Stimulated activated CD8-positive, alpha-beta memory T cell treated with anti-CD3 and anti-CD28 coated beads, Interleukin-4, amount 100 ng/mL, for 4 hours (primary cell): ENCODE measurements at places on chromosomes 5 and 9.

- DNase-seq: no peak
Observed at GRCh38 chr5:118548761-118549720, 439.3 kb downstream of the DTWD2 start.

GRCh38 chr5:163506095-163506457, 657 bp downstream of the MAT2B start:
- DNase-seq: no peak

- DNase-seq: no peak
Observed at GRCh38 chr9:2628919-2629318, 7.3 kb downstream of the VLDLR start.

- DNase-seq: no peak
Observed at GRCh38 chr5:171592076-171592475, 172.6 kb downstream of the FGF18 start.

DNA sequence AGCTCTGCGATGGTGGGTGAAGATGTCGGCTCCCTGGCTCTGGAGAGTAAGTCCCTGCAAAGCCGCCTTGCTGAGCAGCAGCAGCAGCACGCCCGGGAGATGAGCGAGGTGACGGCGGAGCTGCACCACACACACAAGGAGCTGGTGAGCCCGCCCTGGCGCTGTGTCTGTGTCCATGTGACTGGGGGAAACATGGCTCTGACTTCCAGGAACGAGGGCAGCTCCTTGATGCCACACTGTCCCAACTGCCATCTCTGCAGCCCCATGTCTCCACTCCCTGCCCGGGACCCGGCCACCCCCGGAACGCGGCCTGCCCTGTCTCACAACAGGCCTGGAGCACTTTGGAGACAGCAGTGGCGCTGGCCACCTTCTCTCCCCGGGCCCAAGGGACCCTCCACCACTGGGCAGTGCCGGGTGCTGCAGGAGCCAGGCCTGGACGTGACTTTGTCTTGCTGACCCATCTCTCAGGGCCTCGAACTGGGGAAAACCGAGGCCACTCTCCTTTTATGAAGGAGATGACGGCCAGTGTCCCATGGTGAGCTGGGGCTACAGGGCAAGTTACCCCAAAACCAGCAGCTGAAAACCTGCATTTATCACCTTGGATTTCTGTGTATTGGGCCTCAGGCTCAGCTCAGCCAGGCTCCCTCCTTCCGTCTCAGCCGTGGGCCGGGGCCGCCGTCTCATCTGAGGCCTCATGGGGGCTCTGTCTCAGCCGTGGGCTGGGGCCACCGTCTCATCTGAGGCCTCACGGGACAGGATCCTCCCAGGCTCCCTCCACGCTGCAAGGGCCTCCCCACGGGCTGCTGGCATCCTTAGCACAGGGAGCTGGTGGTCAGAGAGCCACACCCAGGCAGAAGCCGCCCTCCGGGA, 28.6 kb downstream of the CEP72 start:
- no peak for DNase-seq

- peak; percentile 64 for DNase-seq
Observed at GRCh38 chr9:95462249-95463147, 54.3 kb downstream of the PTCH1 start.

GRCh38 chr5:131379723-131380122, 115.9 kb downstream of the CDC42SE2 start:
- DNase-seq: peak; percentile 62

DNA sequence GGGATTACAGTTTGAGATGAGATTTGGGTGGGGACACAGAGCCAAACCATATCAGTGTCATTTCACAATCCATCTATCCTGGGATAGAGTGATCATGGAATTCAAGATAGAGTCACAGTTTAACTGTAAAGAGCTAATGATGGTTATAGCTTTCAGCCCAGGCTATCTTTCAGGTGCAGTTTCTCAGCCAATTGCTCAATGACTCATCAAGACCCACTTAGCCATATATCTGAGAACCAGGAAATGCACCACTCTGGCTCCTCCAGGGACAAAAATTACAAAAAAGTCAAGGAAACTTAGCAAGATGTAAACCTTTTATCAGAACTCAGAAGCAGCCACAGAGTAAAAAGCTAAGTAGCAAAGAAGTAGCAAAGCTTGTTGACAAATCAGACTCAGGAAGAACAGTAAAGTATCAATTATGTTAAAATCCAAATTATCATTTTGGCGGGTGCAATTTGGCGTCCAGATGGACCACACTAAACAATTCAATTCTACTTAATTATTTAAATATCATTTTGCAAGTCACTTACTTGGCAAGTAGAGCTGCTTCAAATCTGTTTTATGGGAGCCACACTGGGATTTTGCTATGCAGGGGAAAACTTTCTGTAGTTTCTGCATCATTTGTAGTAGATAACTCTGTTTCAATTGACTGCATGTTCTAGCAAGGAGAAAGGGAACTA, 169.4 kb downstream of the TLE1 start:
- DNase-seq: no peak

- DNase-seq: no peak
Observed at GRCh38 chr5:106418196-106418595, 1252.5 kb downstream of the EFNA5 start.

GRCh38 chr9:34380511-34381315, 4.0 kb upstream of the MYORG start:
- DNase-seq: no peak

- DNase-seq: no peak
Observed at GRCh38 chr5:58455066-58455465, 4.8 kb downstream of the PLK2 start.

DNA sequence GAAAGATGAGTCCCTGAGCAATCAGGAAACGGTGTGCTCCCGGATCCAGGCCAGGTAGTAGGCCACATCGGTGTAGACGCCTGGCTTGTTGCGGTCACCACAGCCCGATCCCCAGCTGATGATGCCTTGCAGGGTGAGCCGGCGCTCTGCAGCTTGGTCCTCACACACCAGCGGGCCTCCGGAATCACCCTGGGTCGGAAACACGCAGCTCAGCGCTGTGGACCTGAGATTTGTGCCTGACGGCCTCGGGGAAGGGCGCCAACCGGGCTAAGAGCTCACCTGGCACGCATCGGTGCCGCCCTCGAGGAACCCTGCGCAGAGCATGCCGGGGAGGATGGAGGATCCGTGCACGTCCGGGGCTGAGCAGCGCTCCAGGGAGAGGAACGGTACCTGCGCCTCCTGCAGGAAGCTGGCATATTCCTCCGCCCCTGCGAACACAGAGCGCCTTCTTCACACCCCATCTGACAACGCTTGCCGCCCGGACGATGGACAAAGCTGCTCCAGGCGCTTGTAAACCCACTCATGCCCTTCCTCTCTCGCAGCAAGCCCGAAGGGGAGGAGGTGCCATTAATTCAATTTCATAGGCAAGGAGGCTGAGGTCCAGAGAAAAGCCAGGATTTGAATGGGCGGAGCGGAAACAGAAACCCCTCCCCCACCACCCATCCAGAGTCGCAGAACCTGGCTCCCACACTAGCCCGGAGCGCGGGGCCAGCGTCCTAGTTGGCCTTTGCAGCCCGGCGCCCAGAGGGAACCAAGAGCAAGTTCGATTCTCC, 2.0 kb upstream of the PFN3 start:
- DNase-seq: no peak

GRCh38 chr5:80114860-80115259, 79.7 kb downstream of the THBS4 start:
- no peak for DNase-seq

DNA sequence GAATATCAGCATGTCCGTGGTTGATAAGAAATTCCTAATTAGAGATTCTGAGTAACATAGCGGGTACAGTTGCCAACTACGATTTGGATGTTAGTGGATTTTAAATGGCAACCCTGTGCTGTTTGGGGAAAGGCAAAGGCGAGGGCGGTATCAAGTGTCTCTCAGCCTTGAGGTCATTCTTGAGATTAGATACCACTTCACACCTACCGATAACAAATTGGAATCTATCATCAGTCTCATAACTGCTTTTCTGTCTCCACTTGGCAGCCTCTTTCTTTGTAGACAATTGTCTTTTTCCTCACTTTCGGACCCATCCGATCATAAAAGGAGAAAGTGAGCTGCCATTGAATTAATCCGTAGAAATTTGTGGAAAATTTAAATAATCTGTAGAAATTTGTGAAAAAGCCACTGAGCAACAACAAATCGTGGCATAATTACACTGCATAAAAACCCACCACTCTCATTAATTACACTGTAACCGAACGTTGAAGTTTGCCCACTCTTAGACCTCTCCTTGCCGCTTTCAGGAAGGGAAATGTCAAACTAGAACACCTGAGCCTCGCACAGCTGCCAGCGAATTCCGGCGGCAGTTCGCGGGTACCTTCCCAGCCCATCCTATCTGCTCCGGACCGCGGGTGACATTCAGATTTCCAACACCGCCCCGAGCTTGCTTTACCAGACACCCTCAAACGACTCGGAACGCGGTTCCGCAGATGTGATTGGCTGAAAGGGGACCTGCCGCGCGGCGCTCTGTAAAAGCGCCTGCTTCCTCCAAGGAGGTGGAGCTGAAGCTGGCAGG, 849 bp upstream of the RGMB start:
- DNase-seq: no peak

GRCh38 chr5:27130587-27130986, 92.2 kb upstream of the CDH9 start:
- no peak for DNase-seq

DNA sequence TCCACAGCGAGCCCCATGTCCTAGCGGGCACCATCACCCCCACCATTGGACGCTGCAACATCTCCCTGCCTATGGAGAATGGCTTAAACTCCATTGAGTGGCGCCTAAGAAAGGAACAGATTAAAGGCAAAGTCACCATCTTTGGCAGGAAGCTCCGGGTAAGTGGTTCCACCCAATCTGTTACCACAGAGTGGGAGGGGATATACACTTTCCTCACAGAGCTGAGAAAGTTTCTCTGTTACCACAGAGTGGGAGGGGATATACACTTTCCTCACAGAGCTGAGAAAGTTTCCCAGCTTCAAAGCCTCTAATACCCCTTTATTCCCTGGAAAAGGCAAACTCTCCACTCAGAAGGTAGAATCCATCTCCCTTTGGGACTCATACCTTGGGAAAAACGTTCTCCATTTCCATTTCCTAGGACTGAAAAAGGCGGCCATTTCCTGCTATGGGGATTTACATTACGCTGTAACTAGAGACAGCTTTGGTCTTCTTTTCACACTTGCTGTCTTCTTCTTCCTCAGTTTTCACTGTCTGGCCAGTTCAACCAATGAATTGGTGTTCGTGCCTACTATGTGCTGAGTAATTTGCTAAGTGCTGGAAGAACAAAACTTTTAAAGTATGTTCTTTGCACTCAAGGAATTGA, 63.4 kb upstream of the WWC1 start:
- DNase-seq: no peak

- no peak for DNase-seq
Observed at GRCh38 chr9:136572828-136573625, 27.2 kb upstream of the NOTCH1 start.

GRCh38 chr5:133353741-133354140, 258.6 kb downstream of the FSTL4 start:
- no peak for DNase-seq

DNA sequence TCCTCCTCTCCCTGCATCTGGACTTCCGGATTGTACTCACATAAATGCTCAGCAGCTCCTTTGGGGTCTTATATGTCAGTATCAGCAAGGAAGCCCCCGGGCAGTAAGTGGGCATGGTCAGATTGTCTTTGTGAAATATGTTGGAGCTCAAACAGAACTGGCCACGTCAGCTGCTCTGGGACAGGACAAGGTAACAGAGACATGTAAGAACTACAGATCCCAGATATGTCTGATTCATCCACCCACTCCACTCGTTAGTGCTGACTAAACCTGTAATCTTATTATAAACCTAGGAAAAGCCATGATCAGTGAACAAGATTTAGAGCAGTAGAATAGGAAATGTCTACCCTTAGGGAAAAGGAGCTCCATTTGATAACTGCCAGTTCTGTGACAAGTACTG, 561.8 kb downstream of the CETN3 start:
- no peak for DNase-seq

DNA sequence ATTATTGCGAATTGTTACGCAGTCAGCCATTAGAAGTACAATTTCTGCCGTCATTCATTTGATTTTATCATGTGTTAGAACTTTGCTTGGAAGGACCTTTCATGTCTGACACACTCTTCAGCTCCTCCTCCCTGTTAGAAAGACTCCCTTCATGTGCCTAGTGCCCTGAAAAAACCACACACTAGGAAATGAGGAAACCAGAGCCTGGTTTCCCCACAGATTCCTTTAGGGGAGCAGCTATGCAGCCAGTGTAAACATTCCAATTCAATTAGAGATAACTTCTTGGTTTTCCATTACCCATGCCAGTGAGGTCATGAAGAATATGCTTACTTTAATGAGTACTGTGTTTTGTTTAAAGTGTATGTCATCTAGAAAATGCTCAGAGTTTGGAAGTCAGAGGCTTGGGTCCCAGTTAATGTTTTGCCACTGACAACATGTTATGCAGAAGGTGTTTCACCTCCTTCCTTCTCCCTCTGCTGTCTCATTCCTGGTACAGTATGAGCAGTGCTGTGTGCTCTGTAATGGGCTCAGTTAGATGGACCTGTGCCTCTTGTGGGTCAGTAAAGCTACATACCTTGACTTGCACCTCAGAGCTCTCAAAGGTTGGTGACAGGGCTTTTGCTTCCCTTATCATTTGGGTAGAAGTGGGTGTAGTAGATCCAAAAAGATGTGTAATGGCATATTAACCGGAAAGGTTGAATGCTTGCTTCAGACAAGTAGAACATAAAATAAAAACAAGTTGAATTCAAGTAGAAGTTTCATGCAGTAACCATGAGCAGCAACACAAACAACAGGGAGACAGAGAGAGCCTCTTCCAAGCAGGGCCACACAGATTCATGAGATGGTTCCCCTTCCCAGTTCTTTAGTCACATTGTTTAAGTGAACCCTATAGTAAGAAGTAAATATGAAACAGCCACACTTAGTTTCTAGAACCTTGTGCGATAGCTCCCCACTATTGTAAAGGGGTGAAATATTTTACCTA, 52.6 kb upstream of the TNFAIP8 start:
- no peak for DNase-seq

DNA sequence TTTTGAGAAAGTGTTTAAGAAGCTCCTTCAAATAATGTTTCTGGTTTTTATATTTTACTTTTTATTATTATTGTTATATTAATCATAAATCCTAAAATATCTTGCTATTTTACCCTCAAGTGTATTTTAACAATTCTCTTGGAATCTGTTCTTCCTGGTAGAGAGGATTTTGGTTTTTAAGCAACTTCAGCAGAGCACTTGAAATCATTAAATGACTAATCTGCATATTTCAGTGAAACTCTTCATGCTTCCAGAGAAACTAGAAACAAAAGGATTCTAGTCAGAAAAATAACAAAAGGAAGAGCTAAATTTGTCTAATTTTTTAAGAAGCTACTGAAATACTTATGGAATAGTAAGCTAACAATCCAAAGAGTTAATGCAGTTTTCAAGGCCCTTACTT, 1057.3 kb downstream of the TLE1 start:
- no peak for DNase-seq

- DNase-seq: no peak
Observed at GRCh38 chr9:18012170-18012569, 433.3 kb downstream of the SH3GL2 start.

DNA sequence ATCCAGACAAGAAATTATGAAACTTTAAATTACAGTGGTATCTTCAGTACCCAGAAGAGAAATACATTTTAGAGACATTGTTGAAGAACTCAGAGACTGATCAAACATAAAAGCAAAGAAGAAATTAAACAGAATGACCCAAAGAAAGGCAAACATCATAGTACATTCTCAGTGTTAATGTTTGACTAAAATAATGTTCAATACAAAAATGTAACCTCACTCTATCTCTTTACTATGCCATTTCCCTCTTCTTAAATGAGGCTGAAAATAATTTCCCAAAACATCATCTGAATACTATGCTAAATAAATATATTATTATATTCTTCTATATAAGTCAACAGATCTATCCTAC, 22.8 kb downstream of the TMEM161B start:
- no peak for DNase-seq
